ENCODE measurements at places on chromosomes 3 and 15.

GRCh38 chr3:100634493-100635272, 25.3 kb downstream of the ADGRG7 start:
- peak; percentile 19 for DNase-seq

DNA sequence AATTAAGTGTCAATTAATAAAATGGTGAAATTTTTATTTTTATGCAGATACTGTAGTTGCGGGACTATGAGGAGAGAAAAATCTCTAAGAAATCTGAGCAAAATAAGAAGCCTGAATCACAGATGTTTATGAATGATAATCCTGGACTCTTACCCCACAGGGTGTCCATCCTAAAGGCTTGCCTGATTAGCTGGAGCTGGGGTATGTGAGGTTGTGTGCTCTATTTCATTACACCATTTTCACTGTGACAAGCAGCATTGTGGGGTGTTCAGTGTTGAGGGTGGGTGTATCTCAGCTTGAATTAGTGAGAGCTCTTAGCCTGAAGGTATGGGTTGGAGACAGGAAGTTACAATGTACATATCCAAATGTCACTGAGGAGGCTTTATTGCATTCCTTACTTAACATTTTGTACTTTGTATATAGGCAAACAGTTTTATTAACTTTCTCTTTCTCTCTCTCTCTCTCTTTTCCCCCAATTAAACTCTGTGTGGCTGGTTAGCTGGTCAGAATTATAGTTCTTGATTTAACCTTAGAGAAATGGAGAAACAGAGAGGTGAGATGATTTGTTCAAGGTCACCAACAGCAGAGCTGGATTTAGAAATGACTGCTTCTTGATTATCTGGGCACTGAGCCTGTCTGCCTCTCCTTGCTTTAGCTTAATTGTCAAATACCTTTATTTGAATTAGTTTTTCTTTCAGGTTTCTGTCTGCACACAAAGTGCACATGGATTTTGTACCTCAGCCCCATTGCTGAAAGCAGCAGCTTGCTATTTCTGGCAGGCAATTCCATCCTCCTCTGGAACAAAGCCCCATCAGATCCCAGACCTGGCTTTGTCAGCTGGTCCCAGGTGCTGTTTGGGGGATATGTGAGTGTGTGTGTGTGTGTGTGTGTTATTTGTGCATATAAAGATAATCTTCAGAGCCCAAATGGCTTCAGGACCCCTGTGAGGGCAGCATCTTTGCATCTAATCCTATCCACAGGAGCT, 35.8 kb downstream of the GJD2 start:
- no peak for DNase-seq

- DNase-seq: no peak
Observed at GRCh38 chr3:186847437-186847836, 4.9 kb downstream of the ADIPOQ start.

DNA sequence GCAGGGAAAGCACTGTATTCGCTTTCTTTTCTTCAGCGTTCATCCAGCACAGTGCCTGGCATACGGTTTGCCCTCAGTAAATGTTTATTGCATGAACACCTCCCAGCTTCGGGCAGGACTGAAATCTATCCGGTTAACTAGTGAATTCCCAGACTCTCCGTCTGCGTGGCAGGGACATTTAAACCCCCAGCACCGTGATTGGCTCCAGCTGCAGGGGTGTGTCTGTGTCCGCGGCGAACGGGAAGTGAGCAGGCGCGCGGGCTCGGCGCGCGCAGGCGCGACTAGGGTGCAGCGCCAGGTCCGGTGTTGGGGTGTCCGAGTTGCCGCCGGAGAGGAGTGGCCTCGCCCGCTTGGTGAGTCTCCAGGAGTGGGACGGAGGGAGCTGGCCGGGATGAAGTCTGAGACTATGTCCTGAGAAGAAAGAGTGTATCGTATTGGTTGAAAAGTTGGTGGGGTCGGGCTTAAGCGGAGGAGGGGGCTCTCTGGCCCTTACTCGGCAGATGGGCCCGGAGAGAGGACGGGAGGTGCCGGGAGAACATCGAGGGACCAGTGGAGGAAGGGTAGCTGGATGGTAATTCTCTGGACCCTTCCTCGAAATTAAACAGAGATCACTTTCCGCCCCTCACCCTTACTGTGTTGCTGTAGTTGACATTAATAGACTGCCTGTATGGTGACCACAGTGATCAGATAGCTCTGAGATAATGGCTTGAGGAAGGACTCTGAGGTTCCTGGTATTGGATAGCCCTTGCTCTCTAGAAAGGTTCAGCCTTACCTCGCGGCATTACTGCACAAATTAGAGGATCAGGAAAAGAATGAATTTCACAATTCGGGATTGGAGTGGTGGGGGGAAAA, at the start of gene SNAP23:
Gene SNAP23, plus strand, starts transcription at position 274 of the 852 bp plus-strand sequence. CDS start 16,213 bp downstream, outside the sequence.
- peak; percentile 90 for DNase-seq

DNA sequence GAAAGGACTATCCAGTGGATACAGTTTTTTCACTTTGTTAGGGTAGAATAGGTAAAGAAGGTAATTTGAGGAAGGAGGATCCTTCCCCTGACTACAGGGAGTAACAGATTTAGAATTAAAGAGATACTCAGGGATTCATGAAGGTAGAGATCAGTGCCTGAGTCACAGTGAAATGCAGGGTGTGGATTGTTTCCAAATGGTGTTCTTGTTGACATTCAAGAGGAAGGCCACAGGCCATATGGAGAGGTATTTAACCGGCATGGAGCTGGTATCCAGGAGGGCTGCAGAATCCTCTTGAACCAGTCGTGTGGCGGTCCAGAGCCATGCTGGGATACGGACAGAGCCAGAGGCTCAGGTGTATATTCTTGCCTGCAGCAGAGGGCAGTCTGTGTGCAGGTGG, 28.2 kb downstream of the GYG1 start:
- no peak for DNase-seq

DNA sequence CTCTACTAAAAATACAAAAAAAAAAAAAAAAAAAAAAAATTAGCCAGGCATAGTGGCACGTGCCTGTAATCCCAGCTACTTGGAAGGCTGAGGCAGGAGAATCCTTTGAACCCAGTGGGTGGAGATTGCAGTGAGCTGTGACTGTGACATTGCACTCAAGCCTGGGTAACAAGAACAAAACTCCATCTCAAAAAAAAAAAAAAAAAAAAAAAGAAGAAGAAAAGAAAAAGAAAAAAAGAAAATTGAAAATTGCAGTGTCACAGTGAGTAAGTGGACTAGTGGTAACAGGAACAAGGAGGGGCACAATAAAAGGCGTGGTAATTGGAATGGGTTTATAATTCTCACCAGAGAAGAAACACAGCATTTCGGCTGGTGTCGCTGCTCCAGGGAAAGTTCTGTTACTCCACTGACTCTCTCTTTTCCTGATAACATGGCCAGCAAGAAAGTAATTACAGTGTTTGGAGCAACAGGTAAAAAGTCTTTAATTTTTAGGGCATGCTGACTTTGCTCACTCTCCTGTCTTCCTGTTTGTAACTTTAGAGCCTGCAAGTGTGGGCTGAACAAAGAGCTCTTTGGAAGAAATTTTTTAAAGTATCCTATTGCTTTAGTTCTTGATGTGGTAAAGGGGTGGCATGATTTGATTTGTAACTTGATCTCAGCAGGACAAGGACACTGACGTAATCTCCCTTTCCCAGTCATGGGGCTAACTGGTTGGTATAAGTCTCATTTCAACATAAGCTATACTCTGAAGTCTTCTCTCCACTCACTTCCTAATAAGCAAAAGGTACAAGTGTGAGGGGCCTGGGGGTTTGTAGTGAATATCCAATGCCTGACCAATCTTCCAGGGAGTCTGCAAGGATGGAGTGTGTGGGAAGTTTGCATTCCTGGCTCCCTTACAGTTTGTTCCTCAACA, 22.1 kb upstream of the TRA2B start:
- no peak for DNase-seq

- no peak for DNase-seq
Observed at GRCh38 chr3:173529062-173529711, 131.6 kb downstream of the NLGN1 start.

GRCh38 chr15:79778378-79778990, 118.3 kb downstream of the MTHFS start:
- no peak for DNase-seq

DNA sequence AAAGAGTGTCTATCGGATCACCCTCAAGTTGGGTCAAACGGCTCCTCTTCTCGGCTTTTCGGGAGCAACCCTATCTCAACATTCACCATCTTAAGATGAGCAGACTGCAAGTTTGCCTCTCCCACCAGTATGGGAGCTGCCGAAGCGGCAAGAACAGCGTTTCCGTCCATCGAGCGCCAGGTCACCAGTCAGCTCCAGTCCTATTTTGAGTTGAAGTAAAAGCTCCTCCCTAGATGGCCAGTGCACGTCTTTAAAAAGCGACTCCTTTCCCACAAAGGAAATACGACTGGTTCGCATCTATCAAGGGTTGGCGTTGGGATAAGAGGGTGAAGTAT, 369 bp upstream of the U2SURP start:
- peak; percentile 46 for DNase-seq

DNA sequence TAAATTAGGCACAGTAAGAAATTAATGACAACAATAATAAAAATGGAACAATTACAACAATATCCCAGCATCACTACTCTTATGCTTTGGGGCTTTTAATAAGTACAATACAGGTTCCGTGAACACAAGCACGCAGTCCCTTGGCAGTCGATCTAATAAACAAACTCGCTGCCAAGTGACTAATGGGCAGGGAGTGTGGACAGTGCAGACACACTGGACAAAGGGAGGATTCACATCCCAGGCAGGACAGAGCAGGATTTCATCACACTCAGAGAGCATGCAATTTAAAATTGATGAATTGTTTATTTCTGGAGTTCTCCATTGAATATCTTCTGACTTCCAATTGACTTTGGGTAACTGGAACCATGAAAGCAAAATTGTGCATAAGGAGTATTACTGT, 524.1 kb upstream of the CFAP20DC start:
- no peak for DNase-seq
